ENCODE measurements at places on chromosomes 2 and 18.

GRCh38 chr2:241506793-241507429, 1.5 kb downstream of the STK25 start:
- no peak for DNase-seq

DNA sequence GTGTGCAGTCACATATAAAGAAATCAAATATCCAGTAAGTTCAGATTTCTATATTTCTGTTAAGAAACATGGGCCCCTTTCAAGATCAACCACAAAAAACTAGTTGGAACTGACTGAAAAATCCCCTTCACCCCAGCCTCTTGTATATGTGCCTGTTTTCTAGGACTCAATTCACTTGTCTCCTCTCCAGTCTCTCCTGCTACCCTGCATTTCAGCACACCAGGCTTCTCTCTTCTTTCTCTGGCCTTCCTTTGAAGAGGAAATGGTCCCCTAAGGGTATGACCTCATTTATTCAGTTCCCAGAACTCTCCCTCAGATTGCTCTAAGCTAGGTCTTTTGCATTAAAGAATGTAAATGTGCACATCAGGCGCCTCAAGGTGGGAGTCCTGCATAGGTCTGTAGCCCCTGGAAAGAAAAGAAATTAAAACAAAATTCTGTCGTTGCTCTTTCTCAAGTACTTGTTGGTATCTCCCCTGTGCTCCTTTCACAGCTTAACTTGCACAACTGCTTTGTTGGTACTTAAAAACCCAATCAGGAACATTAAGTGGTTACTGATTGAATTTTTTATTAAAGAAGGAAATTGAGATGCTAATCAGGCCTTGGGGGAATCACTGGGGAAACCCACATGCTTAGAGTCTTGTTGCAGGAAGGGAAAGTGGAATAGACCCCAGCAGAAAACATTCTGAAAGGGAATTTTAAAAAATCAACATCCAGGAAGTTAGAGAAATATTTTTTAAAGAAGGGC, 278.4 kb downstream of the AGPS start:
- DNase-seq = no peak

DNA sequence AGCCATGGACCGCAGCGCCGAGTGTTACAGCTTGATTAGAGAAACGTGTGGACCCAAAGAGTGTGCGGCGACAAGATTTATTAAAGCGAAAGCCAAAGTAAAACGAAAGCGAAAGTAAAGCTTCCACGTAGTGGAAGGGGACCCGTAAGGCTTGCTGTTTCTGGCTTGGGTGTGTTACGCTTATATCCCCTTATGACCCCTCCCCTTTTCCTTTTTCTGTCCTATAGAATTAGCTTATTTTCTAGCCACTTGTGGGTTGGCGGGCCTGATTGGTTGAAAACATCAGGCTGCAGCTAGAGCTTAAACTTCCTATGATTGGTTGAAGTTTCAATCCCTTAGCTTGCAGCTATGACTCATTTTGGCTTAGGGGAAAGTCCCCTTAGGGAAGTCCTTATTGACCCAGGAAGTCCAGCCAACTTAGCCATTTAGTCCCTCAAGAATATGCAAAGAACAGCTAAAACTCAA, 969.7 kb downstream of the DCDC2C start:
- no peak for DNase-seq

DNA sequence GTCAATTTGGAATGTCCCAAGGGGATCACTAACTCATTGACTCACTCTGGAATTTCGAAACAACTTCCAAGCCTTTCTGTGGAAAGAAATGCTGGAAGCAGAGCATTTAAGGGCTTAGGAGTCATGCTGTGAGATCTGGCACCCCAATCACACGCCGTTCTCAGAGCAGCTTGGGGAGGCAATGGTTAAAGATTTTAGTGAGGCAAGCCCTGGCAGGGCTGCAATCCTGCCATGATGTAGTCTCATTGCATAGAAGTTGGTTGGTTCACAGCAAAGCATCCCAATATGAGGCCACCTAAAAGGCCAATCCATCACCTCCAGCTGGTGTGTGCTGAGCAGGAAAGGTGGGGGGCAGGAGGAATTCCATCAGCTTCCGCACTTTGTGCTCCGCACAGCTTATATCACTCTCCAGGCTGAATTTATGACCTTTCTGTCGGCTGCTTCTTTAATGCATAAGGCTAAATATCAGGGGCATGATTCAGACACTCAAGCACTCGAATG, 1043.9 kb upstream of the POU3F3 start:
- no peak for DNase-seq

DNA sequence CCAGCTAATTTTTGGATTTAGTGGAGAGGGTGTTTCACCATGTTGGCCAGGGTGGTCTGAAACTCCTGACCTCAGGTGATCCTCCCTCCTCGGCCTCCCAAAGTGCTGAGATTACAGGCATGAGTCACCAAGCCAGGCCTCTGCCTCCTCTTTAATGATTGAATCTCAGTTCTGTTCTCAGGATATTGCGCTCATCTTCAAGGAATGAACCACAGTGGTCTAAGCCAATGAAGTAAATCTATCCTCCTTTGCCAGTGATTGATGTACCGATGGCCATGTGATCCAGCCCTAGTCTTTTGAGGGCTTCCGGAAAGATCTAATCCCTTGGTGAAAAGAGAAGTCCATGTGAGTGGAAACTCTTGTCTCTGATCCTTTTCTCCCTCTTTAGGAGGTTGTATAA, 48.6 kb downstream of the POLE4 start:
- DNase-seq = no peak

DNA sequence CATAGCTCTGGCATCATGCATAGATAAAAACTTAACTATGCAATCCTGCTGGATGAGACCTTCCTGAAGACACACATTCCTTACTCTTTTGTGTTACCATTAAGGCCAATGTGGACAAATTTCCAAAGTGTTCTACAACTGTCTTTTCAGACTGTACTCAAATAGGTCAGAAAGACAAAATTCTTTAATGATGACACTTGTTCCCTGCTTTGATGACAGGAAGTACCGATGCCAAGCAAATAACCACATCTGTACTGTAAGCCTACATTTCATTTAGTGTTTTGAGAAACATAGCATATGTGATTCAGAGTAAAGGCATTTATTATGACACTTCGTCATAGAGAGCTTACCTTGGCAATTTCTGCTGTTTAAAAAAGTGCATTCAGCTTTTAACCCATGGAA, 55.0 kb downstream of the PMAIP1 start:
- peak; percentile 52 for DNase-seq

- peak; percentile 31 for DNase-seq
These were observed 245.3 kb downstream of the STK39 start for GRCh38 chr2:168002021-168002553.

DNA sequence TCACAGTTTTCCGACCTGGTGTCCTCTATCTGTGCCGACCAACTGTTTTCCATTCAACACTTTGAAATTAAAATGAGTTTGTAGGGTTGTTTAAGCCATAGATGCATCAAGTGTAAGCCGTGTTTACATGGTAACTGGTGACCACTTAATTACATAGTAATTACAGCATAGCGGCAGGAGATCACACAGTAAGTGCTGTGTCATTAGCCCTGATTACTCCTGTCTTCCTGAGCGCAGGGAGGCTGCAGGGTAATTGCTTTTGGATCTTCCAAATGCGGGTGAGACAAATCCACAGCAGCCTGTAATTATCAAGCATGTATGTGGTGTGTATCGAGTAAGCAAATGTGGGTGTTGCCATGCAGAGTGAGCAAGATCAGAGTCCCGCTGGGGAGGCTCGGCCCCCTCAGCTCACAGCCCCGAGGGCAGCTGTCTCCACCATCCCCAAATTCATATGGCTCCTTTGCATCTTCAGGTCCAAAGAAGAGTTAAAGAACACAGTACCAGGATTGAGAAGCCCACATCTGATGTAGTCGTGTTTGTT, 71.5 kb upstream of the HDAC4 start:
- no peak for DNase-seq

DNA sequence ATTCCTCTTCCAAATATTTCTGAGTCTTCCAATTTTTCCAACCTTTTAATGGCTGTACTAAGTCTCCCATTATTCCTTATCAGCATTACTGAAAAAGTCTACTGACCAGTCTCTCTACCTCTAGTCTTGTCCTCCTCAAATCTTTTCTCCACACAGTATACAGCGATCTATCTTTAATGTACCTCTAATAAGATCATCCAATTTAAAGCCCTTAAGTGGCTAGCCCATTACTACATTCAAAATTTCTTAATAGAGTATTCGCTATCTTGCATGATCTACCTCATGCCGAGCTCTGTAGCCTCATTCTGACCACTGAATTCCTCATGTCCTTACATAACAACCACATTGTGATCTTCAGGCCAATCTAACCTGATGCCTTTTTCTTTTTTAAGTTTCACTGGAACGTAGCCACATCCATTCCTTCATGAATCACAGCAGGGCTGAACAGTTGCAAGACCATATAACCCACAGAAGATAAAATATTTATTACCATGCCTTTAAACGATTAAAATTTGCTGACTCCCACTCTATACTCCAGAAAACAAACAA, 57.9 kb downstream of the SLC66A3 start:
- DNase-seq = peak; percentile 92

- no peak for DNase-seq
These were observed 265.5 kb downstream of the CYRIA start for GRCh38 chr2:16400127-16400623.

DNA sequence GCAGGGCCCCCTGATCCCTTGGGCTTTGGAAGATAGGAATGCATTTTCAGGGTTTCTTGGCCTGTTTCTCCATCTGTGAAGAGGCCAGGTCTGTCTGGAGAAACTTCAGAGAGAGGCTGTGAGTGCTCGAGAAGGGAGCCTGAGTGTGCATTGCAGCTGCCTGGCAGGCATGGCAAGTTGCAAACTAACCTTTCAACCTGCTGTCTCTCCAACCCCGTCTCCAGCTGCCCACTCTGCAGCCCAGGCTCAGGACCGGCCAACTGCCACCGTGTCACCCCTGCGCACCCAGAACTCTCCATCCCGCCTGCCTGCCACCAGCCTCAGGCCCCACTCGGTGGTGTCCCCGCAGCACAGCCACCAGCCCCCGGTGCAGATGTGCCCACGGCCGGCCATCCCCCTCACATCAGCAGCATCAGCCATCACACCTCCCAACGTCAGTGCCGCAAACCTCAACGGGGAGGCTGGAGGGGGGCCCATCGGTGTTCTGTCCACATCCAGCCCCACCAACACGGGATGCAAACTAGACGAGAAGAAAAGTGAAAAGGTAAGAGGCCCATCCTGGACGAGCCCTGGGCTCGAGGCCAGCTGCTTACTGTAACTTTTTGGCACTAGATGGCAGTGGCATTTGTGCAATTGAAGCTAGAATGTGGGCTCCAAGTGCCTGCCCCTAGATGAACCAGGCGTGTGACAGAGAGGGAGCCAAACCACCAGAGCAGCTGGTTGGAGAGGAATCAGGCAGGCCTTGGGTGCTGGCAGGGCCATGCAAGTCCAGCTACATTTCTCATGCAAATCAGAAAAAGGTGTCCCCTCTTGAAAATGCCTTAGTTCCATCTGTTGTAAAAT, 164.6 kb downstream of the SEPTIN10 start:
- no peak for DNase-seq

- DNase-seq = no peak
These were observed 639.9 kb upstream of the PIK3C3 start for GRCh38 chr18:41315134-41315533.

DNA sequence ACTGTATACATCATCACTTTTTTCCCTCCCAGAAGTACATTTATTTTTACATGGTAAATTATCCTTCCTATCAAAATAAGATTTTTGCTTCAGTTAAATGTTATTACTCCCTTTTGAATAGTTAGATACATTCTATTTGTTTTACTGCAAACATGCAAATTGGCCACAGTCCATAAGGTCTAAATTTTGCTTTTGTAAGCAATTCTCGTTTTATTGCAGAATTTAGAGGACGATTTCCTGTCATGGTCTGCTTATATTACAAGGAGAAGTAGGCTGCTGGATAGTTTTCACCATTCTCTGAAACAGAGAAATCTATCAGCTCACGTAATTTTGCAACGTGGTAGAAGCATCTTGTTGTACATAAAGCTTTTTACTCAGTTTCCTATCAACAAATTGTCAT, 1632.5 kb downstream of the LRP1B start:
- DNase-seq = no peak

GRCh38 chr2:67142071-67142470, 255.1 kb upstream of the ETAA1 start:
- no peak for DNase-seq

DNA sequence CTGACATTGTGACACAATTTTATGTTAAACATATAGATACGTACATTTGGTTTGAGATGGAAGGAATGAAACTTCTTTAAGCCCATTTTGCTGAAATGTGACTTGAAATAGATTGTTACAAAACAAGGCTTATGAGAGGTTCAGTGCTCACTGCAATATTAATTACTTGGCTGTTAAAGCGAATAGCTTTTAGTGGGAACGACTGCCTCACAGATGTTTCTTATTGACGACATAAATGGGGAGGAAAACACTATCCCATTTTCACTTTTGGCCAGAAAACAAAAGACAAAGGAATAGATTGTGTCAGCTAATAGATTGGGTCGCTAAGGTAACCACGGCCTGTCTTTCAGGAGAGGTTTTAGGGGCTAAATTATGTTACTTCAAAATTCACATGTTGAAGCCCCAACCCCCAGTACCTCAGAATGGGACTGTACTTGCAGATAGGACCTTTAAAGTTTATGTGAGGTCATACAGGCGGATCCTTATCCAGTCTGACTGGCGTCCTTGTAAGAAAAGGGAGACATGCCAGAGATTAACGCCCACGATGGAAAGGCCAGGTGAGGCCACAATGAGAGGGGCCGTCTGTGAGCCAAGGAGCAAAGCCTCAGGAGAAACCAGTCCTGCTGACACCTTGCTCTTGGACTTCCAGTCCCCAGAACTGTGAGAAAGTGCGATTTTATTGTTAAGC, 10.8 kb downstream of the INPP1 start:
- no peak for DNase-seq

- no peak for DNase-seq
These were observed 2.8 kb downstream of the HDAC4 start for GRCh38 chr2:239397931-239398471.

GRCh38 chr2:162926907-162927306, 88.3 kb upstream of the KCNH7 start:
- peak; percentile 27 for DNase-seq

DNA sequence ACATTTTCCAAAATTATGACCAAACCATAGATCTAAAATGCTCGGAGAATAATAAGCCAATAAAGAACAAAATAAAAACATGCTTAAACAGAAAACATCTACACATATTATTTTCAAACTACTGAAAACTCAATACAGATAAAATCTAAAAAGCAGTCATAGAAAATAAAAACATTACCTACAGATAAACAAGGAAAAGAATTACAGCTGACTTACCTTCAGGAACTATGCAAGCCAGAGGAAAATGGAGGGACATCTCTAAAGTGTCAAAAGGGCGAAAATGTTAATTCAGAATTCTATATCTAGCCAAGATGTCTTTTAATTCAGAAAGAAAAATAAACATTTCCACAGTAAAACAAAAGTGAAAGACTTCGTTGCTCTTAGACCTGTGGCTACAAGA, 112.9 kb upstream of the GYPC start:
- no peak for DNase-seq

GRCh38 chr2:200383380-200384110, 77.1 kb downstream of the SPATS2L start:
- no peak for DNase-seq

GRCh38 chr18:7953095-7953958, 386.2 kb downstream of the PTPRM start:
- no peak for DNase-seq

GRCh38 chr2:157427003-157427921, 16.6 kb downstream of the CYTIP start:
- DNase-seq = no peak

GRCh38 chr2:38213619-38214167, 137.7 kb upstream of the CYP1B1 start:
- DNase-seq = no peak

GRCh38 chr2:113861740-113862139, 28.1 kb upstream of the ACTR3 start:
- DNase-seq = no peak

GRCh38 chr18:51867767-51868166, 472.2 kb upstream of the DCC start:
- no peak for DNase-seq
